ENCODE measurements at places on chromosomes 2 and 18.

DNA sequence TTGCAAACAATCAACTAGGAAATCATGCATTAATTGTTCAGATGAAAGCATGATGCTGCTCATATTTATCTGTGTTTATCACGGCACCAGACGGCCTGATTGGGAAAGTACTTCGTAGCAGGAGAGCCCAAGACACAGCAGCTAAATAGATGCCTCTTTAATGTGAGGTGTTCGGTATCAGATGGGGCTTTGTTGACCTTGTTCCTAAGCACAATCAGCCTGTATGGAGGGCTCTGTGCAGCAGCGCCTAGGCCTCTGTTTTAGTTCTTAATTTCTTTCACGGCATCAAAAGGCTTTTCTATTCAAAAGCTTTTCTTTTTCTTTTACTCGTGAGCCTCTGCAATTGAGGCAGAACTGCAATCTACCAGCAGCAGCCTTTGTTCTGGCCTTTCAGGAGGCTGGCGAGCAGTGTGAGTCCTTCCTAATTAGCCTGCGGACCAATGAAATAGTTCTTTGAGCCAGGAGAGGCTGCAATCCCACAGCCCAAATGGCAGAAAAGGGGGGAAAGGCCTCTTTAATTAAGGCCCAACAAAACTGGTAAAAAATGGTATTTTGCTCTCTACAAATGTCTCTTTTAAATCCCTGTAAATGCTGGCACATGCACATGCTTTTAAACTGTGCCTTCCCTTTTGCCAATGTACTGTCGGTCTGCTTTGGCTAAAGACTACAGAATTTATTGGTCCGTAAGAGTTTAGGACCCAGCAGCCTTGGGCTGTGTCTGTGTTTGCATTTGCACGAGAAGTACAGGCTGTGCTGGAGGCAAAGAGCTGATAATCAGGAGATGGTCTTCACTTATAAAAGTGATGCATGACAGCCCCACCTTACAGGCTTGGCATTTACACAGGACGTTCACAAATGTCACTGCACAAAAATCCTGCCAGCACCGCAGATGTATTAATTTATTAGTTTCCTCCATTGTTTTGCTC is 159.6 kb downstream of the RND3 start:
- H3K4me1 ChIP-seq: no peaks in the 10 kb centered on the region
- no peaks in the 10 kb centered on the region for H3K27me3 ChIP-seq
- no peak for DNase-seq
- no peaks in the 10 kb centered on the region for H3K36me3 ChIP-seq
- H3K27ac ChIP-seq: no peak overlapping the region

DNA sequence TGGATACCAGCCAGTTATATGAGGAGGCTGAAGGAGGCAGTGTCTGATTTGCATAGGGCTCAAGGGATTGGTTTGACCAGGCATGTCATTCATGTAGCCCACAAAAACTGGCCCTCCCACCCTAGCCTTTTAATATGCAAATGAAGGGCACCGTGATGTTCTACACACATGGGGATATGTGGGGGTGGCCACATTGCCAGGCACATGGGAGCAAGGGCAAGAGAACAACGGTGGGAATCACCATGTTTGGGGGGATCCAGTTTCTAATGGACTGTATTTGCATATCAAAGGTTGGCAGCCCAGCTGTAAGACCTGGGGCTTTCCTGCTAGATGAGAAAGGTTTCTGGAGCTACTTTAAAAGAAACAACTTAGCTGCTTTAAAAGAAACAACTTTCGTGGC is 65.1 kb upstream of the SLC25A52 start:
- peaks cover 13% of the 10 kb centered on the region for H3K36me3 ChIP-seq
- H3K4me3 ChIP-seq: no peak overlapping the region
- no peaks in the 10 kb centered on the region for H3K27me3 ChIP-seq
- no peaks in the 10 kb centered on the region for H3K4me1 ChIP-seq
- H3K27ac ChIP-seq: no peak overlapping the region

DNA sequence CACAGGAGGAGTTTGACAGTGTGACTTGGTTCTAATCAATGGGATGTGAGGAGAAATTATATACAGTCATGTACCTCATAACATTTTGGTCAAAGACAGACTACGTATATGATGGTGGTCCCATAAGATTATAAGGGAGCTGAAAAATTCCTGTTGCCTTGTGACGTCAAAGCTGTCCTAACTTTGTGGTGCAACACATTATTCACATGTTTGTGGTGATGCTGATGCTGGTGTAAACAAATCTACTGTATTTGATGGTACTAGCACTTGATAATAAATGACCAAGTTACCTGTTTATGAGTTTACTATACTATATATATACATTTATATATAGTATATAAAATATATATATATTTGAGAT is 29.1 kb upstream of the TGIF1 start:
- no peaks in the 10 kb centered on the region for H3K36me3 ChIP-seq
- no peak overlapping the region for H3K4me3 ChIP-seq
- no peaks in the 10 kb centered on the region for H3K27me3 ChIP-seq
- no peak for DNase-seq
- H3K4me1 ChIP-seq: no peaks in the 10 kb centered on the region
- no peak overlapping the region for H3K27ac ChIP-seq

- H3K4me3 ChIP-seq: no peak overlapping the region
- no peak for DNase-seq
- no peaks in the 10 kb centered on the region for H3K36me3 ChIP-seq
- no peaks in the 10 kb centered on the region for H3K4me1 ChIP-seq
Measured at GRCh38 chr18:7918701-7919100, 351.6 kb downstream of the PTPRM start.

GRCh38 chr2:183070942-183071844 is 7.4 kb upstream of the DUSP19 start:
- no peaks in the 10 kb centered on the region for H3K27me3 ChIP-seq
- H3K27ac ChIP-seq: no peak overlapping the region
- peak; percentile 8 for DNase-seq
- H3K4me1 ChIP-seq: no peaks in the 10 kb centered on the region
- H3K4me3 ChIP-seq: no peak overlapping the region

DNA sequence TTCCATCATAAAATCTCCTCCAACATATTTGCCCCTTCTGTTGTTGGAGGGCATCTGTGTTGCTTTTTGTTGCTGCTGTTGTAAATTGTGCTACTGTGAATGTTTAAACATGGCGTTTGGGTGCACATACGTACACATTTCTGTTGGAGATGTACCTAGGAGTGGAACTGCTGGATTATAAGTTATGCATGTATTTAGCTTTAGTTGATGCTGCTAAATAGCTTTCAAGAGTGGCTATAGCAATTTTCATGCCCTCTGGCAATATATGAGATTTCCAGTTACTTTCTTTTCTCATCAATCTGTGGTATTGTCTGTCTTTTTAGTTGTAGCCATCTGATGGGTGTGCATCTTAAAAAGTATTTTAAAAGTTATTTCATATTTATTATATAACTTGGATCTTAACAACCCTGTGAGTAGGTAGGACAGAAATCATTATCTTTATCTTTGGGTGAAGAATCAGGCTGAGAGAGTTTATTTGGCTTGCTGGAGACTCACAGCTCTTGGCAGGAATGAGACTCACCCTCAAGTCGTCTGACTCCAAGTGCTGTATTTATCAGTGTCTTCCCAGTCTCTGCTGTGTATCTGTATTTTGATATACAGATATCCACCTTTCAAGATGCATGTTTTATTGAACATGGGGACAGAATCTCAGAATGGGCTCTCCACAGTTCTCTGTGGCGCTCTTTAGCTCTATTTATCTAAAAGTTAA is 16.9 kb downstream of the ZNF236 start:
- no peaks in the 10 kb centered on the region for H3K36me3 ChIP-seq
- no peak overlapping the region for H3K27ac ChIP-seq
- H3K4me3 ChIP-seq: no peak overlapping the region
- H3K4me1 ChIP-seq: no peaks in the 10 kb centered on the region
- no peak for DNase-seq

DNA sequence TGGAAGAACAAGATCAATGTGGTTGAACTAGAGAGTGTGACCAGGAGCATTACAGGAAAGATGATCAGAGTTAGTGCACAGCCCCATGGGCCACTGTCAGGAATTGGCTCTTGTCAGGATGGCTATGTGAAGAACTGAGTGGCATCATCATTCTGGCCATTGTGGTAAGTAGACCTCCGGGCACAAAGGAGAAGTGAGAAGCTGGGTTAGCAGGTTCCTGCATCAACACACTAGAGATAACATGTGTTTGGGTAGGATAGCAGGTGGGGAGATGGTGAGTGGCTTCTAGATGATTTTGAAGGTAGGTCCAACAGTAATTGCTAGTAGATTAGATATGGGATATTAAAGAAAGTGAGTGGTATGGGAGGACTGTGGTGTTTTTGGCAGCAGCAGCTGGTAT is 408.2 kb downstream of the TSN start:
- no peak overlapping the region for H3K4me3 ChIP-seq
- peaks cover 3% of the 10 kb centered on the region for H3K4me1 ChIP-seq
- H3K27me3 ChIP-seq: no peaks in the 10 kb centered on the region
- H3K36me3 ChIP-seq: no peaks in the 10 kb centered on the region

DNA sequence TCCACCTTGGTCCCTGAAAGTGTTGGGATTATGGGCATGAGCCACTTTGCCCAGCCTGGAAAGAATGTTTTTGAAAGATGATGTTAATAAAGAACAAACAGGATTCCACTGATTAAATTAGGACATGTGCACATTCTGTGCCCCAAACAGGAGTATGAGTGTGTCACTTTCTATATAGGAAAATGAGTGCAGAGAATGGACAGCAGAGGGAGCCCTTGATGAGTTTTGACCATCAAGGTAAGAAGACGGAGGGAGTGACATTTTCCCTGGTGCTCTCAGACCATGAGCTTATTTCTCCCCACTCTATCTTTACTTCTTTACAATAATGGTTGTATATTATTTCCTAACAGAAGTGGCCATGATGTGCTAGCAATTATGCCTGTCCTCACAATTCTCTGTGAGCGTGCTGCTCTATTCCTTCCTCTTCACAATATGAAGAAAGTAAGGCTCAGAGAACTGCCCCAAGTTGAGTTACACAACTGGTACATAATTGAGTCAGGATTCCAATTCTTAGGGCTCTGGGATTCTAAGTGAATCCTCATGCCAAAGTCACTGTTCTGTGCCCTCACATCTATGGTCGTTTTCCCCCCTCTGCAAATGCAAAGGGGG is 20.6 kb downstream of the RPL37A start:
- no peaks in the 10 kb centered on the region for H3K27me3 ChIP-seq
- H3K36me3 ChIP-seq: no peaks in the 10 kb centered on the region
- DNase-seq: peak; percentile 77

- peaks cover 15% of the 10 kb centered on the region for H3K4me1 ChIP-seq
- no peaks in the 10 kb centered on the region for H3K27me3 ChIP-seq
- H3K36me3 ChIP-seq: no peaks in the 10 kb centered on the region
- H3K27ac ChIP-seq: peak overlapping the region; percentile 92
- H3K4me3 ChIP-seq: no peak overlapping the region
- DNase-seq: no peak
Measured at GRCh38 chr2:151771599-151772358, 37.5 kb upstream of the NEB start.

- DNase-seq: no peak
- H3K4me3 ChIP-seq: no peak overlapping the region
- H3K36me3 ChIP-seq: no peaks in the 10 kb centered on the region
- no peak overlapping the region for H3K27ac ChIP-seq
- H3K4me1 ChIP-seq: no peaks in the 10 kb centered on the region
Measured at GRCh38 chr2:95303191-95303919, 6.2 kb downstream of the KCNIP3 start.

- no peaks in the 10 kb centered on the region for H3K36me3 ChIP-seq
- H3K4me1 ChIP-seq: no peaks in the 10 kb centered on the region
- H3K4me3 ChIP-seq: no peak overlapping the region
- DNase-seq: no peak
Measured at GRCh38 chr18:33495278-33495677, 54.8 kb upstream of the CCDC178 start.

DNA sequence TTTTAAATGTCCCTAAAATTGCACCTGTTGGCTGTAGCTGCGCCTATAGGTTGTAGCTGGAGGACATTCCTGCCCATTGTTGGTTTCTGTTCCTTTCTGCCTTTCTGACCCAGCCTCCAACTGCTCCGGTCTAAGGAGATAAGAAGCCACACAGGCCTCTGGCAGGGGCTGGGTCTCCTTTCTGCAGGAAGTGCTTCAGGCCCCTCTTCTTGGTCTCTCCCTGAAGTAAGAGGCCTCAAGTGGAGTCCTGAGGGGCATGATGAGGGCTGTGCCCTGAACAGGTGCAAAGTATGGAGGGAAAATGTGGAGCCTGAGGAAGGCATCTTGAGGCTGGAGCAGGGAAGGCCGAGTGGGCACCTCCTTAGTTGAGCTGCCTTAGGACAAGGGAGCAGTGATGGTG is 10.4 kb upstream of the SFTPB start:
- H3K4me1 ChIP-seq: peaks cover 44% of the 10 kb centered on the region
- no peak overlapping the region for H3K4me3 ChIP-seq
- no peak overlapping the region for H3K27ac ChIP-seq
- H3K36me3 ChIP-seq: no peaks in the 10 kb centered on the region

DNA sequence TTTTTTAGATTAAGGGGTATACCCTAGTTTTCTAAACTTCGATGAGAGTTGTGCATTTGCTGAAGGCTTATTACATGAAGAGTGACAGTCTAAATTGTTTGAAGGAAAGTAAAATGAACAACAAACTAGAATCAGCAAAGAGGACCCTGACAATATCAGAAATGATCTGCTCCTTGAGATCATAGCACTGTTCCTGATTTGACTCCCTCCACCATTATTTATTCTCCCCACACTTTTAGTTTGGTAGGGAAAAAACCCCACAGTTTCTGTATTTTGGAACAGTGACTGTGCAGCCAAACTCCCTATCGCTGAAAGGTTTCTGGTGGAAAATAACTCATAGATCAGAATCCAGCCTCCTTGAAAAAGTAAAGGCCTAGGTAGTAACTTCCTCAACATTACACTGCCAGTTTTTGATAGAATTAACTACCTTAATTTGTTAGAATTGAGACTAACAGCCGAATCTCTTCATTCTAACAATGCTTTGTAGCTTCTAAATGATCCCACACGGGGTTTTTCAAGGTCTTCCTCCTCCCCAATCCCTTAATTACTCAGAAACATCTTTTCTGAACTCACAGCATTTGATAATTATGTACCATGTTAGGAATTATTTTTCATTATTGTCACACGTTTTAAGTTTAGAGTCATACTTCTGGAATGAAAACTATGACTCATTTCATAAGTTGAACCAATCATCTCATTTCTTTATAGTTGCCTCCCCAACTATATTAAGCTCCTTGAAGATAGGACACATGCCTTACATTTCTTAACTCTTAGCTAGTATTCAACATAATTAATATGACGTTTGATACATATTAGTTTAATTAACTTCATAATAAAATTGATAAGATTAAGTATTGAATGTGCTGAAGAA is 2.9 kb downstream of the MYL12A start:
- H3K4me1 ChIP-seq: peaks cover 31% of the 10 kb centered on the region
- H3K36me3 ChIP-seq: peaks cover 33% of the 10 kb centered on the region
- DNase-seq: no peak
- peak overlapping the region; percentile 95 for H3K4me3 ChIP-seq
- peak overlapping the region; percentile 66 for H3K27ac ChIP-seq

DNA sequence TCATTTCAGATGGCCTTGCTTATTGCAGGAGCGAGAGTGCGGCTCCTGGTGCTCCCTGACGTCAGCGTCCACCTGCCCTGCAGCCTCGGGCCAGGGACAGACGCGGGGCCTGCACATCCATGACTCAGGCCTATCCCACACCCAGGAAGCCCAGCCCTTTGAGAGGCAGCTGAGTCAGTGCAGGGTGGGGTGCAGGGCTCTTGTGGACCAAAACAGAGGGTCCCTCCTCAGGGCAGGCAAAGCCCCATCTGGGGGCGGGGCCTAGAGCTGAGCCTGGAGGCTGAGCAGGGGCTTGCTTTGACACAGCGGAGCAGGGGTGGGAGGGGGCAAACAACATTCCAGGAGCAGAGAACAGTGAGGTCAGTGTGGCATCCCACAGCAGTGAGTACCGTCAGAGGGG is 7.7 kb upstream of the ARHGEF4 start:
- H3K27ac ChIP-seq: no peak overlapping the region
- no peaks in the 10 kb centered on the region for H3K36me3 ChIP-seq
- H3K27me3 ChIP-seq: no peaks in the 10 kb centered on the region
- no peak overlapping the region for H3K4me3 ChIP-seq
